ENCODE measurements at places on chromosomes 2 and 18.

- no peak for DNase-seq
Observed at GRCh38 chr18:30730915-30731314, 311.6 kb downstream of the DSC3 start.

DNA sequence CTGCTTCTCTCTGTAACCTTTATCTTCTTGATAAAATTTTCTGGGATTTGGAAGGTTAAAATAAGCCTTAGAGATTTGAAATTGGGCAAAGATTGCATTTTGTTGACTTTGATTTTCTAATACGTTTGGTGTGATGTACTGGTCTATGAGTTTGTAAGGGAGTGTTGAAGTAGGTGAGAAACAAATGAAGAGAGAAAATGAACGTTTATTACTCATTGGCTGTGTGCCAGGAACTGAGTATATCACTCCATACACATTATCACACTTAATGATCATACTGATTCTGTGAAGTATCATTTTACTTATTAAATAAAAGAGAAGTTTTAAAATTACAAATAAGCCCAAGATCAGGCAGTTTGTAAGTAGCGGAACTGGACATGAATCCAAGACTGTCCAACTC, 795.1 kb upstream of the ZEB2 start:
- DNase-seq = no peak

GRCh38 chr2:135965756-135966155, 19.7 kb downstream of the DARS1 start:
- no peak for DNase-seq

GRCh38 chr2:197487385-197487784, 12.3 kb downstream of the HSPD1 start:
- DNase-seq = no peak

- no peak for DNase-seq
Observed at GRCh38 chr2:236918545-236918944, 167.1 kb upstream of the COPS8 start.

DNA sequence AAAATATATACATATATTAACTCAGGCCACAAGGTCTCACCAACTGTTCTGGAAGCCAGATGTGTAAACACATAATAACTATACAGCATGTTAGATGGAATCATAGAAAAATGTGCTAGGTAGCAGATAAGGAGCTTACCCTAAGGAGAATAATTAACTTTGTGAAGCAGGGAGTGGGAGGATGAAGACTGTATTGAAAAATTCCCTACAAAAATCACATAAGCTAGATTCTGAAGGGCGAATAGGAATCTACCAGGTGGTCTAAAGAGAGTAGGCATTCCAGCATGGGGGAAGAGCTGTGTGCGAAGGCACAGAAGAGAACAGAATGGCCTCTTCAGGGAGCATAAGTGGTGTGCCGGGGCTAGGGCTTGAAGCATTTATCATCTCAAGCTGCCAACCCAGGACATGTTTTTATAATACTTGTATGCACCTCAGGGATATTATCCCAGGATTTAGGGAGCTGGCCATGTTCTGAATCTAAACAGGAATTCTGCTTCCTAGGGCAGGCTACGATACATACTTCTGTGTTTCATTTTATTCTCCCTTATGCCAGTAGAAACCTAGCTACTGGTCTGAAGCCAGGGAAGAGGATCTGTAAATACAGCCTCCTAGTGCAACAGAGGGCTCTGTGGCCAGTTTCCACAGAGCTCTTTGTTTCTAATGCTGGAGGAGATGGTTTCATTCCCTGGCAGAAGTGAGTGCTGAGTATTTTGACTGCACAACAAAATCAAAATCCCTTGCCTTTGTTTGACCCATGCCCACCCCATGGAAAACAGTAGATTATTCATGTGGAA, 56.7 kb downstream of the NEMP2 start:
- DNase-seq = peak; percentile 7

DNA sequence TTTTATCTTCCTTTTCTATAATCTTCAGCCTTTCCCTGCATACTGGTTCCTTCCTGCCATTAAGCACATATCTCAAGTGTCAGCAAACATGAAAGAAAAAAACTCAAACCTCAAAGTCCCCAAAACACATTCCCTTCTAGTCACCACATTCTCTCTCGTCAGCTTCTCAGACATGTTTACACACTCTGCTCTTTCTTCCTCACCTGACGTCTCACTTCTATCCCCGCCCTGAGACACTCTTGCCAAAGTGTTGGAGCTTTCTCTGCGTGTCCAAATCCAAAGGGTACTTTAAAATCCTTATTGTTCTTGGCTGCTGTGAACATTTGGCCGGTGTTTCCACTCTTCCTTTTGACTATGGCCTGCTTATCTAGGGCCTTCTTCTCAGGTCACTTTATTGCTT, 47.9 kb downstream of the SOX11 start:
- no peak for DNase-seq

- DNase-seq = no peak
Observed at GRCh38 chr2:46273919-46274318, 23.3 kb upstream of the EPAS1 start.

- DNase-seq = no peak
Observed at GRCh38 chr2:144545787-144546186, 25.9 kb upstream of the ZEB2 start.

DNA sequence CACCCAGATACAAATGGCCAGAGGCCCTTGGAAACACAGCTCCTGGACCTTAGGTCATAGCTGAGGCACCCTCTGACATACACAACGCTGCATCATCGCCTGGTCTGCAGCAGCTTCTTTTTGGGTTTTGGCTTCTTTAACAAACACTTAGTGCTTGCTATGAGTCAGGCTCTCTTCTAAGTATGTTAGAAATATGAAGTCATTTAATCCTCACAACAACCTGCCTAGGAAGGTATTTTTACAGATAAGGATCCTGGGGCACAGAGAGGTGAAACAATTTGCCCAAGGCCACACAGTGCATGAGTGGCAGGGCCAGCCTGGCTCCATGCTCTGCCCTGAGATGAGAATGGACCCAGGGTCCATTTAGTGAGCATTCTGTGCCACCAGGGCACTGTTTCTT, 96.6 kb downstream of the TMEM17 start:
- no peak for DNase-seq

DNA sequence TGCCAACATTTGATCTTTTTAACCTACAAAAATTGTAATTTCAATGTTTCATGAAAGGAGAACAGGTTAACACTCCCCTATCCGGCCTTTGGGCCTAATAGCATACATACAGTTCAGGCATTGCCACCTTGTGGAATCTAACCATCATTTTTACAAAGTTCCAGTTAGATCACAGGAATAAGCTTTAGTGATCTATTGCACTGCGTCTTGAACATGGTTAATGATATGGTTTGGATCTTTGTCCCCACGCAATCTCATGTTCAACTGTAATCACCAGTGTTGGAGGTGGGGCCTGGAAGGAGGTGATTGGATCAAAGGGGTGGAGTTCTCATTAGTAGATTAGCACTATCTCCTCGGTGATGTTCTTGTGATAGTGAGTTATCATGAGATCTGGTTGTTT, 58.2 kb upstream of the NEUROD1 start:
- no peak for DNase-seq

DNA sequence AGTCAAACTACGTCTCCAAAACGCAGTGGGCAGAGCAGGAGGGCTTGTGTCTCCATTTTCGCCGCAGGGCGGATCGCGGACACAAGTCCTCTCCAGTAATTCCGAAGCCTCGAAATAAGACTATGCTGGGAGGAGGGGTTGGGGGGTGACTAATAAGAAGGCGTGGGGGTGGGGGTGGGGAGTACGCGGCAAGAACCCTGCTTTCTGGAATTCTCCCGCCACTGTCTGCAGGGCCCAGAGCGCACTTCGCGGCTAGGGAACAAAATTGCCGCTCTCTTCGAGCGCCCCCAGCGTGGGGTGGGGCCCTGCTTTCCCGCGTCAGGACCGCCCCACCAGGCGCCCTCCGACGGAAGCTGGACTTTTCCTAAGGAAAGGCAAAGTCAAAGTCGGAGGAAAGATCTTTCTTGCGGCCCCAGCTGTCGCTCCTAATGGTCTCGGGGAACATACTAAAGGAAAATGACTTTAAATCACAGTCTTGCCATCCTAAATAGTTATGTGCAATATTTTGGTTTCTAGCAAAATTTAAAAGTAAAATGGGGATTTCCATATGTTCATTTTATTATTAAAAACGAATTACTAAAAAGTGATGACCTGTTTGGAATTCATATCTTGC, 11.9 kb downstream of the NR4A2 start:
- peak; percentile 30 for DNase-seq

GRCh38 chr2:133812826-133813617, 244.8 kb upstream of the NCKAP5 start:
- DNase-seq = no peak
